ENCODE measurements at places on chromosomes 11 and 22. TPM values are rescaled to one million over a fixed set of nuclear protein-coding genes. Genes with fewer than 3 reads are reported as not detected.

DNA sequence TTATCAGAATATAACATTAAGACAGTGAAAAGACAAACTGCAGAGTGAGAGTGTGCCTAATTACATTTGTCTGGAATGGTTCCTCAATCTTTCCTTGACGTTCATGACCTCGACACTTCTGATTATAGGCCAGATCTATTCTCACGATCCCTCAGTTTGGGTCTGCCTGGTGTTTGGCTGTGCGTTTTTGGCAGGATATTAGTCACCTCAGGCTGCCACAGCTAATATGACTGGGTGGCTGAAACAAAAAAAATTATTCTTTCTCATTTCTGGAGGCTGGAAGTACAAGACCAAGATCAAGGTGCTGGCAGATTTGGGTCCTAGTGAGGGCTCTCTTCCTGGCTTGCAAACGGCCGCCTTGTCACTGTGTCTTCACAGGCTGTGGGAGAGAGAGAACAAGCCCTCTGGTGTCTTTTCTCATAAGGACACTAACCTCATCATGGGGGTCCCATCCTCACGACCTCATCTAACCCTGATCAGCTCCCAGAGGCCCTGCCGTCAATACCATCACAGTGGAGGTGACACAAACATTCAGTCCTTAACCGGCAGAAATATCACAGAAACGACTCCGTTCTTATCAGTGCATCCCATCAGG is 23.2 kb downstream of the IFITM10 start:
- DNase-seq, result no peak

DNA sequence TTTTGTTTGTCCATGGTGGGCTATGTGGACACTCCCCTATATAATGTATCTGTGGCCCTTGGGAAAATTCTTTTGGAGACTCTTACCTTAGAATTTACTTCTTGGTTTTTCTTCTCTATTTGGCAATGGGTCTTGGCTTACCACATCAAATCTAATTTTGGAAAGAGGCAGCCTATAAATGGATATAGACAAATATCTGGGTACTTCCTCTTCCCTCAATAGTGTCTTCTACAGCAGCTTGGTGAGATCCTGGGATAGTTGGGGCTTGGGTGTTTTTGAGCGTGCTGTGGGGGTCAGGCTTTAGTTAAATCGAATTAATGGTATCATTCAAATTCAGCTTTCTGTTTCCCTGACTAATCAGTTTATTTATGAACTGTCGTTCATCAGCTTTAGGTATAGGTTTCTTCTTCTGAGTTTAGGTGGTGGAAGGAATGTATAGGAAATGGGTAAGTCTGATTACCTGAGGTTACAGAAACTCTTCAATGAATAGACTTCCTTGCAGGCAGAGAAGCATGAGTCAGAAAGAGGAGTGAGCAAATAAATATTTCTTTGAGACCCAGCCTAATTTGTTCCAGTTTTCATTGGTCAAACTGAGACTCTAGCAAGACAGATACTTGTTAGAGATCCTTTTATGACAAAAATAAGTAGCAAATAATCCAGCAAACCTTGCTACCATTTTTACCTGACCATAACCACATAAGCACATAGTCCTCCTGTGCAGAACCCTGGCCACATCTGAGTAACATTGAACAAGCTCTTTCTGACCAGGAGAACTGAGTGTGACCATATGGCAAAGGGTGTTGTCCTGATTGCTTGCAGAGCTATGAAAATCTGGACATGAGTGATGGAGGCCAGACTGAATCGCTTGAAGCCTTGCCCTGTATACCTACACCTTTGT is 68.6 kb upstream of the SORL1-AS1 start:
- DNase-seq, result no peak

The PRSS23 gene
- 24.5 TPM for total RNA-seq

DNA sequence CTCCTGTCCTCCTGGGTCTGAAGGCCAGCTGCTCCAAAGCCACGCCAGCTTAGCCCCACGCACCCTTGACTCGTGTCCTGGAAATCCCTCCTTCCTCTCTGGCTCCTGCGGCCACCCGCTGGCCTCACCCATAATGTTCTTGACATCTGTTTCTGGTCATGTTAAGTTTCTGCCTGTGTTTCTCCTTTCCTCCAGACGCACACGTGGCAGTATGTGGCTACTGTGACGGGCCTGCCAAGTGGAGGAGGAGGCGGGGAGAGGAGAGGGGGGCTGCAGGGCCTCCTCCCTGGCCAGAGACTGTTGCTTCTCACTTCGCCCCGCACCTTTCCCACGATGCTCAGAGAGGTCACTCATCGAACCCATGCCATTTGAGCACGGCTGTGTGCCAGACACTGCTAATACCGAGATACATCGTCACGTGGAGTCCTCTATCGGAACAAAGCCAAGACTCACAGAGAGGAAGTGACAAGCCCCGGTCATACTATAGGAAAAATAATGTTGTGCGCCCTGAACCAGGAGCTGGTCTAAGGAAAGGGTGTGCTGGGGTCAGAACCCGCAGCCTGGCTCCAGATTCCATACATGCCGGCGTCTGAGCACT is 11.5 kb downstream of the C1QTNF6 start:
- peak; percentile 78 for DNase-seq

DNA sequence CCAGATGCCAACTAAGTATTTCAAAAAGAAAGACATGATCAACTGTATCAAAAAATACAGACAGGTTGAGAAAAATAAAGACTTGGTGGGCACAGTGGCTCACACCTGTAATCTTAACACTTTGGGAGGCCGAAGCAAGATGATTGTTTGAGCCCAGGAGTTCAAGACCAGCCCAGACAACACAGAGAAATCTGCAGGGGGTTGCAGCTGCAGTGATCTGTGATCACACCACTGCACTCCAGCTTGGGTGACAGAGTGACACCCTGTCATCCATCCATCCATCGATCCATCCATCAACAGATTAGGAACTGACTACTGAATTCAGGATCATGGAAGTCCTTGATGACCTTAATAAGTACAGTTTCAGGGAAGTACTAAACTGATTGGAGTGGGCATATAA is 65.0 kb upstream of the RPS13 start:
- no peak for DNase-seq

The NCF4 gene
- total RNA-seq, result 11.5 TPM

- DNase-seq, result no peak
Observed at GRCh38 chr11:68750195-68751003, 921 bp downstream of the TESMIN start.

The DLG2 gene
- 7.1 TPM for total RNA-seq

The OR5P2 gene
- total RNA-seq, result not detected

DNA sequence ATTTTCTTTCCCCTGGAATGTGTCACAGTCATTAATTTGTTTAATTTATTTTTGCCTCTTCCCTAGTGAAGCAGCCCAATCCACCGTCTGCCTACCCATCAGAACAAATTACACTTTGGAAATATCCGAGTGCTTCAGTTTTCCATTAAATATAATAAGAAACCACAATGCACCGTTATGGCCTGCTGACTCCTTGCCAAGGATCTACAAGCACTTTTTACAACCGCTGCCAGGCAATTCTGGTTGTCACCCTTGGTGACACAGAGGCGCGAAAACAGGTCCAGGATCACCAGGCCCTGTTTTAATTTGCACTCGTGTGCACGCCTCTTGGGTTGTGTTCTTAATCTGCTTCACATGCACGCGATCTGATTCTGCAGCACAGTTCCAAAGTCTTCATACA is 43.9 kb downstream of the KIRREL3 start:
- DNase-seq, result no peak

The OR52A1 gene
- total RNA-seq, result not detected

The OR10A2 gene
- not detected for total RNA-seq

The RAB38 gene
- 0.46 TPM for total RNA-seq

GRCh38 chr11:26878959-26879581 is 114.8 kb upstream of the FIBIN start:
- no peak for DNase-seq

GRCh38 chr11:65416841-65417701 is 5.5 kb upstream of the NEAT1 start:
- peak; percentile 78 for DNase-seq

- DNase-seq, result no peak
Observed at GRCh38 chr22:31723723-31724122, 26.2 kb downstream of the PRR14L start.

GRCh38 chr22:18978506-18978905 is 42.4 kb upstream of the PRODH start:
- DNase-seq, result no peak

The IL17REL gene
- not detected for total RNA-seq

DNA sequence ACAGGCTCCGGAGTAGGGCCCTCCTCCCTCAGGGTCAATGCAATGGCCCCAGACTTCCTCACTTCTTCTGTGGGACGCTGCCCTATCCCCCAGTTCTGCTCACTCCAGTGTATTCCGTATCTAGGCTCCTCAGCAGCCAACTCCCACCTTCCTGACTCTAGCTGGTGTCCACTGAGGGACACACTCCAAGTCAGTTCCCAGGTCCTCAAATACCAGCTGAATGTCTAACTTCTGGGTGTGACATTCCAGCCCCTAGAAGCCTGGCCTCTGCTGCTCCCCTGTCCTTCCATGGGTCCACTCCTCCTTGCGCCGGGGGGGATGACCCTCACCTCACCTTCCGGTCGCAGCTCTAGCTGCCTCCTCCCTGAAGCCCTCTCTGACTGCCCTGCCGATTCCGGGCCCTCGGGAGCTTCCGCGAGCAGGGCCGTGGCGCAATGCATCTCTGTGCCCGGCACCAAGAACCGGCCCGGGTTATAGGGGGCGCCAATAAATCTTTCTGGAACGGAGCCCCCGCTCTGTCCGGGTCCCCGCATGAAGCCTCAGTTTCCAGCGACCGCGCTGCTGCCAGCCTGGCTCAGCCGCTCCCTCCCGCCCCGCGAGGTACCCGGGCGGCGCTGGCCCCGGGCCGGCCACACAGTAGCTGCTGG is 15.4 kb downstream of the BAD start:
- DNase-seq, result peak; percentile 65

The MPST gene
- total RNA-seq, result 143 TPM

The IRAG1 gene
- total RNA-seq, result 6.7 TPM

GRCh38 chr11:112292188-112292587 is 31.5 kb upstream of the PLET1 start:
- no peak for DNase-seq

DNA sequence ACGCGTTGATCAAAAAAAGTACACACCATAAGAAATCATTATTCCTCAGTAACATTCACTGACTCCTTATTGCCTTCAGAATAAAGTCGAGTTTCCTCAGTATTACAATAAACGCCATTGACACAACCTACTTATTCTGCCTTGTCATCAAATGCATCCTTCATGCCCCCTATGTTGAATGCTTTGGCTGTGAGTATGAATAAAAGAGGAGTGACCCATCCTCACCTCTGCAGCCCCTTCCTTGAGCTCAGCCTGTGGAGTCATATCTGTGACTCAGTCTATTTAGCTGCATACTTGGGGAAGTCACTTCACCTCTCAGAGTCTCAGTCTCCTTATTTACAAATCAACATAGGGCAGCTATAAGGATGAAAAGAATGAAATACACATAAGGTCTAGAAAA is 65.1 kb downstream of the USP35 start:
- no peak for DNase-seq

DNA sequence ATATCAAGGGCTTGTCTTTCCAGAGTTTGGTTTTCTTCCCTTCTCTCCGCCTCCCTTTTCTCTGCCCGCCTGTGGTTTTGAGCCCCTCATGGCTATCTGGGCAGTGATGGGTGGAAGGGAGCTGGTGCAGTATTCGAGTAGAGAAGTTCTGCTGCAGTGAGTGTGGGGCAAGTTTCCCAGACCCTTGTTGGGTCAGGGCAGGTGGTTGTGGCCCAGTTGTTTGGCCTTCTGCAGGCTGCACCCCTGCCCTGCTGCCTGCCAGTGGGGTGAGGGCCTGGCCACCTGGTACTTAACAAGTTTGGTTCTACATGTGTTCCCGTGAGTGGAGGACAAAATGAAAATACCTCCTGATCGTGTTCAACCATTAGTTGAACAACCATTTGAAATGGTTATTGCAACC is 65.2 kb downstream of the PTPRJ start:
- DNase-seq, result no peak

The SAA2 gene
- 2.2 TPM for total RNA-seq

DNA sequence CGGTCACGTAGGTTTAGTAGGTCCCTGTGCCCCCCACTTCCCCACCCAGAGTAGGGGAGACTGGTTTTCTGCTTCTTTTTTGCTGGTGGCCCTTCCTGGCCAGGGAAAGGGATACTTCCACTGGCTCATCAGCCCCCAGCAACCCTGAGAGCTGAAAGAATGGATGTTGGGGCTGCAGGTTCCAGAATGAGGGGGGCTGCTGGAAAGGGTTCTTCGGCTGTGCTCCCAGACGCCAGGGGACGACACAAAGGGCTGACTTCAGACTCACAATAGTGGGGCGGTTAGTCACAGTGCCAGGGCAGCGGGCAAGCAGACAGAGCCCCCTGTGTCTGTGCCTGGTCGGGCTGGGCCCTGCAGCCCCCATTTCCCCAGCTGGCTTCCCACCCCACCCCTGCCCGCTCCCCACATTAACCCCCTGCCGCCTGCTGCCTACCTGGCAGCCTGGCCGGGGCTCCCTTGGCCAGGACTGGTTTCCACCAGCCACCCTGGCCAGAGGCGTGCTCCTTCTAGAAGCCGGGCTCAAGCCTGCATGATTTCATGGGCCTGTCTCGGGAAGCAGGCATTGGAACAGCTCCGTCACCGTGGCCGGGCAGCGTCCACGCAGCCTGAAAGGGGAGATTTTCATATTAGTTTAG is 79.1 kb upstream of the WNT7B start:
- DNase-seq, result peak; percentile 74

Data from heart left ventricle (tissue), 16 donors.